Activated CD8-positive, alpha-beta memory T cell treated with anti-CD3 and anti-CD28 coated beads for 1 hour (primary cell): ENCODE measurements at places on chromosomes 7 and 10.

DNA sequence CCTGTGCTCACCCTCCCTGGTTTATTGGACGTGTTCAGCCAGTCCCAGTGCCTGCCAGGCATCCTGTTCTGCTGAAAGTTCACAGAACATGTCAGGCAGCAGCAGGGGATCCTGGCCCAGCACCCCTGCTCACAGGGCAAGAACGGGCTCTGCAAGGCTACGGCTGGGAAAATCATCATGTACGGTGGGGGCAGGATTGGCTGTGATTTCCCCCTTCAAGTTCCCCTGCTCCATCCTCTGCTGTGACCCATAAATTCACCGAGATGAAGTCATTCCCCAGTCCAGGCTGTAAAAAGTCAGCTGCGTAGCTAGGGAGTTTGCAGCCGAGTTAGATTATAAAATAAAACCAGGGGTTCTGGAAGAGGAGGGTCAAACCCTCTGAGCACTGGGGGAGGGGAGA, 484.1 kb upstream of the ZMIZ1 start:
- DNase-seq = no peak

GRCh38 chr7:71457846-71458590, 326.1 kb downstream of the GALNT17 start:
- DNase-seq = no peak

GRCh38 chr10:100879741-100880360, 32.9 kb upstream of the SLF2 start:
- DNase-seq = no peak

DNA sequence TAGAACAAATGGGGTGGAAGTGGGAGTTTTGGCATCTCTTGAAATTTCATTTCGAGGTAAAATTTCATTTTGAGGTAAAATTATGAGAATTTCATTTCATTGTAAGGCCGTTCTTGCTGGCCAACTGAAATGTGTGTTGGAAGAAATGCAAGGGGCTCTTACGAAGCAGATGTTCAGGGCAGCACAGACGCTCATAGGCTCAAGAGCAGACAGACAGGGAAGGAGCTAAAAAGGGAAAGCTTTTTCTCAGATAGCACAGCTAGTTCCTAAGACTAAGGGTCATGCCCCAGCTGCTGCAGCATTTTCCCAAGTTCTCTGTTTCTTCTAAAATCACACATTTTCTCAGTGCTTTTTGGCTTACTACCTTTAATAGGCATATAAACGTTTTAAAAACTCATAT, 65.1 kb upstream of the SFMBT2 start:
- no peak for DNase-seq

GRCh38 chr7:7491044-7491443, 44.6 kb downstream of the COL28A1 start:
- no peak for DNase-seq

GRCh38 chr10:86535132-86535882, 13.7 kb upstream of the WAPL start:
- no peak for DNase-seq

GRCh38 chr10:91163269-91163868, 57.1 kb upstream of the PCGF5 start:
- DNase-seq = peak; percentile 66

GRCh38 chr10:126908225-126908624, 3.0 kb downstream of the DOCK1 start:
- DNase-seq = no peak

DNA sequence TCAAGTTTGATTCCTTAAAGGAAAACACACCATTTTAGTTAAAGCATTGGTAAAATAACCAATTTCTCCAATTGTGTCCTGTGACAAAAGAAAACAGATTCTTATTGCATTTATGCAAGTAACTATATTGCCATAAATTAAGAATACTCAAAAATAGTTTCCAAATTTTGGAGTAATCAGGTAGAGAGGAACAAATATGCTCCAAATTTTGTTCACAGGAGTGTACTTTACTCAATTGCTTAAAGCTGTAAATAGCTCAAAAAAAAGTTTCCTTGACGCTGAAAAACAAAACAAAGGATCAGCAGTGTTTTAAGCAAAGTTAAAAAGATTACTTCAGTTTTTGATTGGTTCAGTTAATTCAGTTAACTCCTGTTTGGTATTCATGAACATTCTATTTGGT, 52.2 kb upstream of the INHBA start:
- DNase-seq = no peak

- no peak for DNase-seq
These were observed 134.8 kb downstream of the PHTF2 start for GRCh38 chr7:77933394-77933793.

- no peak for DNase-seq
These were observed 162.8 kb downstream of the NRF1 start for GRCh38 chr7:129774359-129774758.

DNA sequence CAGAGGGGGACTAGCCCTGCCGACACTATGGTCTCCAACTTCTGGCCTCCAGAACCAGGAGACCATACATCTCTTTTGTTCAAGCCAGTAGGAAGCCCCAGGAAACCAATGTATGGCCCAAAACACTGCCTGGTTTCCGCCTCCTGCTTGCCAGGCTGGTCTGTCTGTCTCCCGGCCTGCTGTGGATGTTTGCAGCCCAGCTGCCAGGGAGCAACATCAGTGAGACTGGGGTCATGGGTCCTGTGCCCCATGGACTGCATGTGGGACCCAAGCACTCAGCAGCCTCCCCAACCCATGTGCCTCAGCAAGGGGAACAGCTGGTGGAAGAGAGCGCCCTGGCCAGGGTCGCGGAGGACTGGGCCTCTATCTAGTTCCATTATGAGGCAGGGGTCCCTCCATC, 33.4 kb upstream of the NUB1 start:
- DNase-seq = no peak

GRCh38 chr10:12466704-12467305, 117.5 kb downstream of the CAMK1D start:
- DNase-seq = no peak

- no peak for DNase-seq
These were observed 28.4 kb upstream of the PTPRN2 start for GRCh38 chr7:158616050-158616449.

GRCh38 chr10:71234004-71234894, 21.9 kb downstream of the UNC5B start:
- DNase-seq = no peak

DNA sequence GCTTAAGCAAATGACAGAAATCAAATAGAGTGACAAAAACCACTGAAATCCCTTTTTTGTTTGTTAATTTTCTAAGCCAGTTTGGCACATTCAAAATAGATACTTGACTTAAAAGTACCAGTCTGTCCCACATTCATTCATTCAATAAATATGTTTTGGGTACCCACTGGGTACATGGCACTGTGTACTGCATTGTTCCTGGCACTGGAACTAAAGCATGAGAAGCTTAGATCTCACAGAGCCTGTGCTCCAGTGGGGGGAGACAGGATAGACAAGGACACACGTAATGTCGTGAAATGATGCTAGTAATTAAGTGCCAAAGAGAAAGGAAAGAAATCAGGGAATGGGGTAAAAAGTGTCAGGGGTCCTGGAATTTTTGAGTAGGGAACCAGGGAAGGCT, 13.0 kb downstream of the MTURN start:
- no peak for DNase-seq

GRCh38 chr7:120165227-120165626, 107.7 kb upstream of the KCND2 start:
- no peak for DNase-seq

- no peak for DNase-seq
These were observed 16.1 kb upstream of the MEST start for GRCh38 chr7:130475776-130476175.

DNA sequence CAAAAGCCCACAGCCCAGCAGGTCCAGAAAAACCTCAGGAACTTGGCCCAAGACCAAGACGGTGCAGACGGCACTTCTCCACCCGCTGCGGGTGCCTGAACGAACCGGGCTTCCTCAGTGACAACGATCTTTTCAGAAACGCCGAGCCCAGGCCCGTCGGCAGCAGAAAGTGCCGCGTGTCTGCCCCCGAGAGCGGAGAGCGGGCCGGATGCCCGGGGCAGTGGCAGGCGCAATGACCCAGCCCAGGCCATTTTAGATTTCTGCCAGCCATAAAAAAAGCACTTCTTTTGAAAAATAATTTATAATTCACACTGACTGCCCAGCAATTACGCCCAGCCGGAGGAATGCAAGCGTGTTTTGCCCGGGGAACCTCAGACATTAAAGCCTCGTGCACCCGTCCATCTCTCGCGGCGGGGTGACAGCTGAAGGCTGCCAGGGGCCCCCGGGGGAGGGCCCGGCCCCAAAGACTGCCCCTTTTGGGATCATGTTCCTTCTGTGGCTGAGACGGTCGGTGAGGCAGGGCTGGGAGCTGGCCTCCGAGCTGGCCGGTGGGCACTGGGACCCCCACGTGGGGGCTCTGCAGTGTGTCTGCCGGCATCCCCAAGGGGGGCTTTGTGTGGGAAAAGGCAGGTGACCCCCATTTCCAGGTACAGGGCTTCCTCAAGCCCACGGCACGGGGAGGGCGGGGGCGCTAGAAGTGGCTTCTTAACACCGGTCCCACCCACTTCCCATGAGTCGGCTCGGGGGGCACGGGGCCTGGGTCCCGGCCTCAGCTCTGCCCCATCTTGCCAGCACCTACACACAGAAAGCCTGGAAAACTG, 71.3 kb upstream of the PDGFA start:
- no peak for DNase-seq

- no peak for DNase-seq
These were observed 18.5 kb upstream of the ACBD5 start for GRCh38 chr10:27258838-27259812.

DNA sequence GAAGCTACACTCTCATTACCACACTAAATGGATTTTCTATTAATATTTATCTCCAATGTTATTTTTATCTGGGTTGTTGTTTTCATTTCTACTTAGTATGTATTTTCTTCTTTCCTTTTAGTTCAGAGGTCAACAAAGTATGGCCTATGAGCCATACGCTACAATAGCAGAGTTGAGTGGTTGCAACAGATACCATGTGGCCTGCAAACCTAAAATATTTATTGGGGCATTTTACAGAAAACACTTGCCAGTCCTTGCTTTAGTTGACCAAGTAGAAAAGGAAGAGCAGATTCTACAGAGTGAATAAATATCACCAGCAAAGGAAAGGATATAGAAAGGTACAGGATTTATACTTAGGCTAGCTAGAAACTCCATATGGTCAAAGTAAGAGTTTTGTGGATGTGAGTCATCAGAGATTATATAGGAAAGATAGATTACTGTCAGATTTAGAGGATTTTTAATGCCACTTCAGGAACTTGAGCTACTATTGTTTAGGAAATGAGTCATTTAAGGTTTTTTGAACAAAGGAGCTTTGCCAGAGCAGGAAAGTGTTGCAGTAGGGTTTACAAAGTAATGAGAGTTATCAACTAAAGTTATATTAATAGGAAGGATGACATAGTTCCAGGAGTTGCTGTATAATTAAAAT, 323.3 kb upstream of the KAT6B start:
- no peak for DNase-seq

DNA sequence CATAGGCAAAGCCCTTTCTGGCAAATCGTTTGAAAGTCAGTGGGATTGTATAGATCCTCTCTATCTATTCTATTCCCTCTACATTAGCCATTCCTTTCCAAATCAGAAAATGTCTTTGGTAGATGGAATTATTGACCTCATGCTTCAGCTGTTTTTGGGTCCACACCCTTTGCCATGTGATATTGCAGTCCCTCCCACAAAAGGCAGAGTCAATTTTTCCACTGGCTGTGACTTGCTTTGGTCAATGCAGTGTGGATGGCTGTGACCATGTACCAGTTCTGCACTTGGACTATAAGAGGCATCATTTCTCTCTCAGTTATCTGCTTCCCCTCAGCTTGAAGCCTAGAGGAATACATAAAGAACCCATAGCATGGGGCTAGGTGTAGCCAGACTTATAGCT, 332.9 kb downstream of the PTEN start:
- DNase-seq = no peak

DNA sequence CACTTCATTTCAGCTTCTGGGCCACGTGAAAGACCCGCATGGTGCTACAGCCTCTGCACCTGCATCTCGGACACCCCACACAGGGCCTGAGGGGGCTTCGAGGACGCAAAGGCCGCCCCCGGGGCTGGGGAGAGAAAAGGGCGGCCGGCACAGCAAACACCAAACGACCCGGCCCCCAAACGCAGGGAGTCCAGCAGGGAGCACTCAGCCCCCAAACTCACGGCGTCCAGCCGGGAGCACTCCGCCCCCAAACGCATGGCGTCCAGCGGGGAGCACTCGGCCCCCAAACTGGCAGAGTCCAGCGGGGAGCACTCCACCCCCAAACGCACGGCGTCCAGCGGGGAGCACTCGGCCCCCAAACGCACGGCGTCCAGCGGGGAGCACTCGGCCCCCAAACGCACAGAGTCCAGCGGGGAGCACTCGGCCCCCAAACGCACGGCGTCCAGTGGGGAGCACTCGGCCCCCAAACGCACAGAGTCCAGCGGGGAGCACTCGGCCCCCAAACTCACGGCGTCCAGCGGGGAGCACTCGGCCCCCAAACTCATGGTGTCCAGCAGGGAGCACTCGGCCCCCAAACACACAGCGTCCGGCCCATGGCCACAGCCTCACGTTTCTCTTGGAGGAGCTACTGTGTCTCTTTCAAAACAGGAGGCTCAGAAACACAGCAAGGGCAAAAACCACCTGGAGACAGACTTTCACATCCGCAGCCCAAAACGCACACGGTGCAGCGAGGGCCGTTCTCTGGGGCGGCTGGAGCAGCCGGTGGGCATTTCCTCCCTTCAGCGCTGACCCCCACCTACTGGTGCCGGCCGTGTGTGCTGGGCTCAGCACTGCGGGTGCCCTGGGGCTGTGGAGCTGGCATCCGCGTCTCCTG, 27.0 kb upstream of the UTF1 start:
- no peak for DNase-seq

DNA sequence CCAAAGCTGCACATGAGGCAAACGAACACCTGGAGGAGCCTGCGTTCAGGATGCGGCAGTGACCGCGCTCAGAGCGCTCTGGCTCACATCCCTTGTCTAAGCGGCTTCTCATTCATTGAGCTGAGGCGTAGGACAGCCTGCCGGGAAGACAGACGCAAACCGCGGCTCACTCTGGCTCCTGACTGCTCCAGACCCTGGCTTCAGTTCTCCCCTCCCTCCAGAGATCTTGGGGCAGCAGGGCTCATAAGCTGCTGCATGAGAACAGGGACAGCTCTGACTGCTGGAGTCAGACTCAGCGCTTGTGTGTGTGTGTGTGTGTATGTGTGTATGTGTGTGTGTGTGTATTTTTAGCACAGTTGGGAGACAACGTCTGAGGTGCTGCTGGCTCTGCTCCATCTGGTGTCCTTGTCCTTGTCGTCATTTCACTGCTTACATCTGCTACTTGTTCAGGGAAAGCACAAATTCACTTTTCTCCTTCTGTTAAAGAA, 15.8 kb upstream of the LYZL2 start:
- no peak for DNase-seq

DNA sequence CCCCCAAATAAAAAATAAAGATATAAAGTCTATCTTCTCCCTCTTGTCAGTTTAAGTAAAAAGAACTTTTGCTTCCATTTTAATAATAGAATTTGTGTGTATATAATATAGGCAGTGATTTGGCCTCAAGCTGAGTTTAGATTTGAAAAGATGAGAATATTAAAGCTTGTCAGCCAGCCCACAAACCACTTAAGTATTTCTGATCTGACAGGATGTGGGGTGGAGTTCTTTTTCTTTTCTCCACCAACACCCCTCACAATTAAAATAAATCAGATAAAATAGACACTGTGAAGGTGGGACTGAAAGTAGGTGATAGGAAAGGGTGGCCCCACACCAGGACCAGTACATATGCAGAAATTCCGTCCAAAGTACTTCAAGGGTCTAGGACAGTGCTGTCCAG, 714.1 kb downstream of the AUTS2 start:
- no peak for DNase-seq
